Central memory CD4-positive, alpha-beta T cell (primary cell): ENCODE measurements at places on chromosomes 5 and 9.

- DNase-seq: no peak
These were observed 21.6 kb downstream of the PAEP start for GRCh38 chr9:135582966-135583687.

- no peak for DNase-seq
These were observed 679 bp downstream of the B4GALT1 start for GRCh38 chr9:33166231-33167083.

DNA sequence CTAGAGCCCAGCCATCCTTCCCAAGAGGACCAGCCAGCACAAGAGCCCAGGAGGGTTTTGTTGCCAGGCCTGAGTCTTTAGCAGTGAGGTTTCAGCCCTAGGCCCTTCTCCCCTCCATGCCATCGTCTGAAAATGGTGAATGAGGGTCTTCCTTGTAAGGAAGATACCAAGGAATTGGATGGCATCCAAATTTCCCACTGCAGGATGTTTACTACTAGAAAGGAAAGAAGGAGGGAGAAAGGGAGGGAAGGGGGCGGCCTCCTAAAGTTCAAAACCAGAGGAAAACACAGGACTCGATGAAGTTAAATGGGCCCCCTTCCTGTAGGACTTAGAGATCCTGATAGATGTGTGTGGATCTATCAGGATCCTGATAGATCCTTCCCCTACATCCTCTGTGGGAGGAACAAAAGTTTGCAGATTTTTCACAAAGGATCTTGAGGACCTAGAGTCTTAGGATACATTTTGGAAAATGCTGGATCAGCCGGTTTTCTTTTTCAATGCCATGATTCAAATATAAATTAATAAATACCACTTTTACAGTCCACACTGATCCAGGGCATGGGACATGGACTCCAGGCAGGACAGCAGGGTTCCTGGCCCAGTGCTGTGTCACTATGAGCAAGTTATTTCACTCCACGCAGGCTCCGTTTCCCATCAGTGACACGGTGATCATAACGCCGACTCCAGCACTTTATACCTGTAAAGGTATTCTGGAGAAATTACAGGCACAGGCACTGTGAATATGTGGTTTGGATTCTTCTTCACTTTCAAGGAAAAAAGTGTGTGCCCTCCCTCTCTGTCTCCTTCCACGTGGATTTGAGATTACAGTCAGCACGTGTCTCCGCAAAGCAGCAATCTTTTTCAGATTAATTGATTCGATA is 40.9 kb downstream of the C5orf15 start:
- DNase-seq: no peak

- no peak for DNase-seq
These were observed 384.7 kb upstream of the ZNF462 start for GRCh38 chr9:106478312-106478711.

DNA sequence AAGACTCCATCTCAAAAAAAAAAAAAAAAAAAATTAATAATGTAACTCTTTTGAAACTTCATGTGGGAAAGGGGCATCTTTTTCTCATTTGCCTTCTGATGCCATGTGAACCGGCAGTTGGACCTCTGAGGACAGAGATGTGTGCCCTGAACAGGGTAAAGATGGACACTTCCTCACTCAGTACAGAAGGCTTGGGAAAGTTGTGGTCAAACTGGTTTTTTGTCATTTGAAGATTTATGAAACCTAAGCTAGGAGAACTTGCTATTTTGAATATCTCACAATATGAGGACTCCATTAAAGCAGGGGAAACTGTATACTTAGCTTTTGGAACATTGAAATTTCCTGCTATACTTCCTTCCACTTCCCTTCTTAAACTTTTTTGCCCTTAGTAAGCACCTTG is 147.5 kb upstream of the ALDH1B1 start:
- no peak for DNase-seq

DNA sequence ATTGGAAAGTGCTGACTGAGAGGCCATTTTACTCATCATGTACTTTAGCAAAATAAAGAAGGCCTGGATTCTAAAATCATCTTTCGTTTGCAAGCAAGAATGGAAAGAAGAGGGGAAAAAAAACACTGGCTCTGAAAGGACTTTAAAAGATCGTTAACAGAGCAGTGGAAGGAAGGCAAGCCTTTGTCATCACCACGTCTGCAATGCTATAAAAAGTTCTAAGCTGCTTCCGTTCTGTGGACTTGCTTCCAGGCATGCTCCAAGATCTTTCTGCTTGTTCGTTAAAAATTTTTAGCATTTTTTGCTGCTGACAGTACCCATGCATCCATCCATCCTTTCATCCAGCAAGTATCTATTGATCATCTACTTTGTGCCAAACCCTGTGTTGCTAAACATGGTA is 226.5 kb downstream of the GABBR2 start:
- no peak for DNase-seq

- DNase-seq: no peak
These were observed 87.1 kb upstream of the PPP1R26 start for GRCh38 chr9:135392511-135392910.

DNA sequence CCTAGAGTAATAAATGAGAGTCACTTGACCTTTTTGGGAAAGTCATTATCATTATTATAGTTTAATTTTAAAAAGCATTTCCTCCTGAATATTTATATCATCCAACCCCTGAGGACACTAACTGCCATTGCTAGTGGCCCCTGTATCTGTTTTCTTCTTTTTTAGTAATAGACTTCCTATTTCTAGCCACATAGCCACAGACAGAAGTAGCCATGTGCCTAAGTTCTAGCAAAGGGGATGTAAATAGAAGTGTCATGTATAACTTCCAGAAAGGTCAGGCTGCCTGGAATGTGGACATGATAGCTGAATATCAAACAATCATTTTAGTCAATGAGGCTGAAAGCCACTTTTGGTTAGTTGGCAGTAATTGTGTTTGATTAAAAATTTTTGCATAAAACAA is 37.5 kb upstream of the IQGAP2 start:
- no peak for DNase-seq

DNA sequence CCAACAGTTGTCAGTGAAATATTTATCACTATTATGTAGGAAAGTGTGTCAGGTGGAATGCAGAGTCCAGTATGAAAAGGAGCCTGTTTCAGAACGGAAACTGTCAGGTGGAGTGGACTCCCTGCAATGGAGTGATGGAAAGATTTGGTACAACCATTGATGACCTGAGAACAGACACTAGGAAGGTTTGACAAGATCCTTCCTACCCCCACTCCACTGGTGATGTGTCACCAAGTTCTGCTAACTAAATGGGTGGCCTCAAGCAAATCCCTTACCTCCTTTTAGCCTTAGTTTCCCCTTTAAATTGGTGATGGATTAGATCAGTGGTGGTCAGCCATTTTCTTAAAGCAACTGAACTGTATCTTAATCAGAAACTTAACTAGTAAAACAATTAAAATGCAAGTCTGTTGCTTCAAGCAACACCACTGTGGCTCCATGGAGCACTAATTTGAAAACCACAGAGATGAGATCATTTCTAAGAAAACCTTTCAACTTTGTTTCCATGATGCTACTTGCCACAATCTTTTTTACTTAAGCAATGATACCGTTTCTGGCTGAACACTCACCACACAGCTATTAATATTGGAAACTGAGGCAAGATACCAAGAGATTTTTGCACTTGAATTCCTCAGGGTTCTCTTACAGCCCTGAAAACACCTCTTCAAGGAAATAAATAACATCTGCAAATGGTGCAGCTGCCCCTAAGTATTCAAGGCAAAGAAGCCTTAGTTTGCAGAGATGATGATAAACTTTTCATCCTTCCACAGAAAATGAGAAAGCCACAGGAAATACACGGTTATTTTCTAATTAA is 140.6 kb downstream of the ERCC6L2 start:
- DNase-seq: peak; percentile 58

GRCh38 chr5:16722097-16722495 is 105.3 kb upstream of the RETREG1 start:
- no peak for DNase-seq

DNA sequence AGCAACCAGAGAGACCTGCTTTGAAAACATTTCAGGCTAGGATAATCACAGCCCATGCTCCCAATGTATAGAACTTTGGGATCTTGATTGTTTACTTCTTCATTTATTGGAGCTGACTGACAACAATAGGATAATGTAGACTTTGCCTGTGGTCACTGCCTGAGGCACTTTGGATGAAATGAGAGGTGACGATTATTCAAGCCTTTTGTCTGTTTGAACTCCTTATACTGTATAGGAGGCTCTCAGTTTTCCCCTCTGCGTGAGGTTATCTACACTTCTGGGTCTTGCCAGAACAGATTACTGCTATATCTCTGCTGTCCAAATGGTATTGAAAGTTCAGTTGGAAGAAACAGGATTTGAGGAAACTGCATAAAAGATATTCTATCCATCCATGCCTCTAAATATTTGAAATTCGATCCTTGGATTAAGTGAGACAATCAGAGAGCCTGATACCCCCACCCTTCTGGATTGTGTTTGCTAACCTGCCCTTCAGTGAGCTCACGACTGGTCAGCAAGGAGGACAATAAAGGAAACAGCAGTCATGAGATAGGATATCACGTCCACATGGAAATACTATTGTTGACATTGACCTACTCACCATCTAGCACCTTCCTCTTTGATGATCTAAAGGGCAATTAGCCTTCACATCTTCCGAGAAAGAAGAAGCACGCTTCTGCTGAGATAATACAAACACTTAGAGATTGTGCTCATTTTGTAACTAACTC is 98.1 kb downstream of the DOCK8 start:
- no peak for DNase-seq

DNA sequence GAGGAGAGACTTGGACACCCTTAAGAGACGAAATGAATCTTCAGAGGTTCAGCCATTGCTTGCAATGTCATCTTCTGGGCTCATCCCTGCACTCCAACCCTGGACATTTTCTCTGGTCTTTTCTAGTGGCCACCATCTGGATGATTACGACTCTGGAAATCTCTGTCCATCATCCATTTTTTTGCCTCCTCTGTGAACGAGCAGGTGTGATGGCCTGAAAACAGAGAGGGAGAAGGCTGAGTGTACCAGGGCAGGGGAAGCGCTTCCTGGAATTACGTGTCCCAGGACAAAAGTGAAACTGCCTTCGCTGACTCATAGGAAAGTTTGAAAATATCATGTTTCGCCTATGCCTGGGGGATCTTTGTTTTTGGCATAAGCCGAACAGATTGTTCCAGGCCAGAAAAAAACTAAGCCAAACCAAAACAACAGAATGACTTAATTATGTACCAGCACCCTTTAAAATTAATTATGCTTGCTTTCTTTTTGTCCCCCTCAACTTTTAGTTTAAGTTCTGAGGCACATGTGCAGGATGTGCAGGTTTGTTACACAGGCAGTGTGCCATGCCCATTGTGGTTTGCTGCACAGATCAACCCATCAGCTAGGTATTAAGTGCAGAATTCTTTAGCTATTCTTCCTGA is 31.9 kb downstream of the ANKRD33B start:
- DNase-seq: peak; percentile 6

DNA sequence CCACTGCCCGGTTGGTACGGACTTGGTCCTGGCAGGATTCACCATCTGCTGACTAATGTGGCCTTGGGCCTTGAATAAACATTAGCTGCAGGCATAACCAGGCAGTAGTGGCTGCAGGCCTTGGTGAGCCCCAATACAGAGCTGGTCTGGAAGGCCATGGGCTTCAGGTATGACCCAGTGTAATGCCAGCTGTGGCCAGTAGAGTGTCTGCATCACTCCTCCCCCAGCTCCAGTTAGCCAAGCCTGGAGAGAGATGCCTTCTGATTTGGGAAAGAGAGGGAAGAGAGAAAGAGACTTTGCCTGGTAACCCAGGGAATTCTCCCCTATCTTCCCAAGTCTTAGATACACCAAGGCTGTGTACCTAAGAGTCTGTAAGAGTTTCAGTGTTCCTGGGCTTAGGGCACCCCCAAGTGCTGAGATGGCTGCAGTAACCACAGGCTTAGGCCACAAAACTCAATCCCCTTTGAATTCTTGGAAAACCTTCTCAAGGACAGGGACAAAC is 5.6 kb upstream of the C5 start:
- DNase-seq: no peak

DNA sequence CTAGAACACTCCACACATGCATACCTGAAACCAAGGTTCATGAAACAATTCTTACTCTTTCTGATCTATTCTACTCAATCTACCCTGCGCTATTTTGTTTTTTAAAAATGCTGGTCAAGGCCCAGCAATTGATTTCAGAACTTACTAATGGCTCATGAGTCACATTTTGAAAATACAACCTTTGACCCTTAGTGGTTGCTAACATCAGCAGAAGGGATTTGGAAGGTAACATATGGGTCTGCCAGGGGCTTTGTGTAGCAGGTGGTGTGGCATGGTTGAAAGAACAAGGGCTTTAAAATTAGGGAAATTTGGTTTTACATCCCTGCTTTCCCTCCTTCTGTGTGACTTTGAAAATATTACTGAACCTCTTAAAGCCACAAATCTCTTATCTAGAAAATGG is 101.4 kb downstream of the ATG10 start:
- no peak for DNase-seq

GRCh38 chr9:78905986-78906755 is 609.2 kb downstream of the PSAT1 start:
- DNase-seq: no peak

GRCh38 chr9:5052838-5053237 is 67.8 kb downstream of the JAK2 start:
- DNase-seq: no peak

DNA sequence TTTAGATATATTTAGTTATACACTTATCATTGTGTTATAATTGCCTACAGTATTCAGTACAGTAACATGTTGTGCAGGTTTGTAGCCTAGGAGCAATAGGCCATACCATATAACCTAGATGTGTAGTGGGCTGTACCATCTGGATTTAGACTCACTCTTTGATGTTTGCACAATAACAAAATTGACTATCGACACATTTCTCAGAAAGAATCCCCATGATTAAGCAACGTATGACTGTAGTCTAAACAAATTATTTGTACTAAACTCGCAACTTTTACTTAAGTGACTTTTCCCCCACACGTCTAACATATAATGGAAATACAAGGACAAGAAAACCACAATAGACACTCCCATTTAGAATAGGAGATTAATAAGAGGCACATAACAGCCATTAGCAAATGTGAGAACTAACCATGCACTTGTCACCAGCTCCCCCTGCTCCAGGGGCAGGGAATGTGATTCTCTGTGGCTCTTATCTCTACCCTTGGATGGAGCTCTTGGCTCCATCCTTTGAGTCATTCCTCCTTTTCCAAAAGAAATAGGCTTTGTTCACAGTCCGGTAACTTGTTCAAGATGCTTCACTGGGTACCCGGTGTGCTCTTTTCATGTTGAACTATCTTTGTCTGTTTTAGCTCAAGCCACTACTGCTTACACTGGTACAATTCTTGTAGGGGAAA is 8.7 kb upstream of the B4GALT1 start:
- no peak for DNase-seq

DNA sequence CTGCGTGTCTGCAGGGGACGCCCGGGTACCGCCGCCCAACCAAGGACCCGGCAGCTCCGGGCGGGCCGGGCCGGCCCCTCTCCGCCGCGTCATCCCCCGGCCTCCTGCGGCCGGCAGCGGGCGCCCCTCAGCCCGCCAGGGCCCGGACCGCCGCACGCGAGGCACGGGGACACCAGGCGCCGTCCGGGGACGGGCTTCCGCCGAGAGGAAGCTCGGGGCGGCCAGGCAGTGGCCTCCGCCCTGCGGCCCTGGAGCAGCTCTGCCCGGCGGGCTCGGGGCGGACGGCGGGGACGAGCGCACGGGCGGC is 373 bp downstream of the FBXW5 start:
- DNase-seq: peak; percentile 33

GRCh38 chr5:169717288-169717687 is 80.2 kb downstream of the DOCK2 start:
- DNase-seq: no peak

GRCh38 chr9:127166651-127167524 is 44.5 kb upstream of the ANGPTL2 start:
- DNase-seq: no peak

- DNase-seq: no peak
These were observed 91.9 kb upstream of the RASEF start for GRCh38 chr9:83154821-83155220.
